ENCODE measurements at places on chromosomes 7 and 10.

DNA sequence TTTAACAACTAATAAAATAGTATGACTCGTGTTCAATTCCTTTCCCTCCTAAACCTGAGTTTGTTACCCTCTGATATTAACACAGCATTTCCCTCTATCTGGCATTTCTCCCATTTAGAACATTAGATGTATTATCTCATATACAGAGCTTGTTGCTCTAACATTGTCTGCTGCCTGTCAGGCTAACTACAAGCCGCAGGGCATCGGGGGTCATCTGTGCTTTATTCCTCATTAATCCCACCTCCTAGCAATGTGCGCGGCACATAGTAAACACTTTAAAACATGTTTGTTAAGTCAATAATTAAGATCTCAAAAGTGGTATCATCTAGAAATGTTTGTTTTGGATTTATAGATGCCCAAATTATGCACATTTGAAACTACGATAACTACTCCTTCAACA, 52.9 kb upstream of the NEBL start:
- DNase-seq: no peak

DNA sequence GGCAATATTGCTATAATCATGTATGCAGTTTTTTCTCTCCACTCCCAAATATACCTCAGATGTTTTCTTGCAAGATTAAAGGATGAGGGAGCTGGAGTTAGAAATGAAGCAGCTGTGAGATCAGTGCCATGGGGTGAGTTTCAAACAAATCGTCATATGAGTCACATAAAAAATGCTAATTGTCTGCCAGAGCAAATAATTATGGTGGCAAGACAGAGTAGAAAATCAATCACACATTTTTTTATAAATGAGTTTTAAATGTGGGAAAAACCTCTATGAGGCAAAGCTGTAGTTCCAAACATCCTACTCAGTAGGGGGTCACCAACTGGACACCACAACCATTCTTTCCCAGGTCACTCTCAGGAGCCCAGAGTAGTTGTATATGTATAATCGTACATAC, 55.3 kb downstream of the CH25H start:
- no peak for DNase-seq

GRCh38 chr7:23062452-23062851, 43.1 kb upstream of the KLHL7 start:
- no peak for DNase-seq

- no peak for DNase-seq
Measured at GRCh38 chr7:139743967-139744767, 33.6 kb downstream of the HIPK2 start.

DNA sequence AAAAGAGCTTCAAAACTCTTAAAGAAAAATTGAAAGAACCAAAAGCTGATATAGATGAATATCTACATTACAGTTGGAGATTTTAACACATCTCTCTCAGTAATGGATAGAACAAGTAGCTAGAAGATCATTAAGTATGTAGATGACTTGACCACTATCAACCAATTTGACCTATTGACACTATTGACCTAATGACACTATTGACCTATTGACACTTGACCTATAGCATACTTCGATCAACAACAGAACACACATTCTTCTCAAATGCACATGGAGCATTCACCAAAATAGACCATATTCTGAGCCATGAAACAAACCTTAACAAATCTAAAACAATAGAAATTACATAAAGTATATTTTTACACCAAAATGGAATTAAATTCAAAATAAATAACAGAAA, 22.3 kb downstream of the GIMAP5 start:
- DNase-seq: no peak

GRCh38 chr10:130575756-130576285, 439.6 kb downstream of the GLRX3 start:
- DNase-seq: no peak

DNA sequence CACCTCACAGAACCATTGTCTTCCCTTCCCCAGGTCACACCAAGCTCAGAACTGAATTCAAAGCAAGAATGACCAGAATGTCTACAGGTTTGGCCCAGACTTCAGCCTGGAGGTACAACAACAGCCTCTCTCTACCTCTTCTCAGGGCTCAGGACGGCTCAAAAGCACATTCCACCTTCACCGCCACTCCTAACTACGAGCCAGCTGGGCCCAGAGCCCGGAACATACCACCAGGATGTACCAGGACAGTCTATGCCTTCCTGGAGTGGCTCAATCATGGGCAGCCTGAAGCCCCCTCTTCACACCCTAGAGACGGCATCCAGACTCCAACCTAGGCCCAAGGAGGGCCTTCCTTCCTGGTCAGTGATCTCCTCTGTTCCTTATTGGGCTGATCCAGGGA, 41.6 kb downstream of the ANXA8 start:
- DNase-seq: no peak

DNA sequence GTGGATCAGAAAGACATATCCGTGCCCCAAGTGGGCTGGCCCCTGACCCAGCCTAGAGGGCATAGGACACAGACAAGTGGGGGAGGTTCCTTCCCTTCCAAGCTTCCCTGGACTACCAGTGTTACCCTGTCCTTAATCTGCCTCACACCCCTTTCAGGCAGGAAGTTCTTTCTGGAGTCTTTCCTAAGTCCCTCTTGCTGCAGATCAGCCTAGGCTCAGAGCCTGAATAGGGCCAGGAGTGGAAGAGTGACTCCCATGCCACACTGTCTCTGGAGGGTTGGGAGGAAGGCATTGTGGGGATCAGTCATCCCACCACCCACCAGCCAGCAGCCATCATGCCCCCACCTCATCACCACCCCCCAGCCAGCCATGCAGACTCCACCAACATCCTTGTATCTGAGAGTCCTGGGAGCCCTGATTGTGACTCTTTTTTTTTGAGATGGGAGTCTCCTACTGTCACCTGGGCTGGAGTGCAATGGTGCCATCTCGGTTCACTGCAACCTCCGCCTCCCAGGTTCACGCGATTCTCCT, 22.6 kb downstream of the POLL start:
- DNase-seq: no peak

GRCh38 chr7:50335795-50336754, 31.6 kb downstream of the IKZF1 start:
- peak; percentile 88 for DNase-seq

GRCh38 chr7:127865466-127865865, 165.8 kb downstream of the LRRC4 start:
- no peak for DNase-seq
